Right lobe of liver (tissue), 6 donors: ENCODE measurements at places on chromosomes 13 and 19.

- H3K27ac ChIP-seq = peak overlapping the region; percentile 64
- no peaks in the 10 kb centered on the region for H3K4me1 ChIP-seq
- no peaks in the 10 kb centered on the region for H3K36me3 ChIP-seq
- no peaks in the 10 kb centered on the region for H3K27me3 ChIP-seq
- DNase-seq = no peak
- no peak overlapping the region for H3K4me3 ChIP-seq
Observed at GRCh38 chr13:48493066-48493765, 39.7 kb downstream of the RCBTB2 start.

DNA sequence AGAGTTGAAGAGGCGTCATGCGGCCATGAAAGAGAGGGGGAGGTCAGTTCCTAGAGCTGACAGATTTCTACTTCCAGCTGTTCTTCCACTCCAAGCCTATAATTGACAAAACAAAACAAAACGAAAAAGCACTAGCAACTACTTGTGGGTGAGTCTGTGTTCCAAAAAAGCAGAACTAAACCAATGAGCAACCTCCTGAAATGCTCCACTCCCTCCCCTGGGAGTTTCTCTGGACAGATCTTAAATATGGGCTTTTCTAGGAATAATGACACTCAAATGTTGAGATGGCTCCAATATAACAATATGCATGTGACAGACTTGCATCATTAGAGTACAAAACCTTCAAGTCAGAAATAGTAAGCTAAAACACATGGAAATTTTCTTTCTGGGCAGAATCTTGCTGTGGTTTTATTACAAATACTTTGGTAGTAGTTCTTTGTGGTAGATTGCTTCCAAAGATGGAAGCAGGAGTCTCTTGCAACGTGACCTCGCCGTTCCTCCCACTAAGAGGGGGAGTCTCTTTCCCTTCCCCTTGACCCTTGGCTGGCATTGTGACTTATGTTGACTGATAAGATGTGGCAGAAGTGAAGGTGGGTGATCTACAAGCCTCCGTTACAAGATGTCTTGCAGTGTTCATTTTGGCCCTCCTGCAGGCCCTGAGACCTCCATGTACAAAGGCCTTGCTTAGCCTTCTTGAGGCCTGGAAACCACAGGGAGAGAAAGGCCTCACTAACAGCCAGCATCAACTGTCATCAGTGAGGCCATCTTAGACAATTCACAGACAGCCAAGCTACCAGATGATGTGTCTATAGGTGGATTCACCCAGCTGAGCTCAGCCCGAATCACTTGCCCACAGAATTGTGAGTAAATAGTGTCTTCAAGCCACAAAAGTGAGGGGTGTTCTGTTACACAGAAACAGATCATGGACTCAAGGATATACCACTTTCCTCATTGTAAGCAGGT lies 173.1 kb upstream of the RFC3 start:
- peaks cover 31% of the 10 kb centered on the region for H3K4me1 ChIP-seq
- H3K27ac ChIP-seq = no peak overlapping the region
- no peak for DNase-seq
- no peaks in the 10 kb centered on the region for H3K27me3 ChIP-seq
- H3K4me3 ChIP-seq = no peak overlapping the region

DNA sequence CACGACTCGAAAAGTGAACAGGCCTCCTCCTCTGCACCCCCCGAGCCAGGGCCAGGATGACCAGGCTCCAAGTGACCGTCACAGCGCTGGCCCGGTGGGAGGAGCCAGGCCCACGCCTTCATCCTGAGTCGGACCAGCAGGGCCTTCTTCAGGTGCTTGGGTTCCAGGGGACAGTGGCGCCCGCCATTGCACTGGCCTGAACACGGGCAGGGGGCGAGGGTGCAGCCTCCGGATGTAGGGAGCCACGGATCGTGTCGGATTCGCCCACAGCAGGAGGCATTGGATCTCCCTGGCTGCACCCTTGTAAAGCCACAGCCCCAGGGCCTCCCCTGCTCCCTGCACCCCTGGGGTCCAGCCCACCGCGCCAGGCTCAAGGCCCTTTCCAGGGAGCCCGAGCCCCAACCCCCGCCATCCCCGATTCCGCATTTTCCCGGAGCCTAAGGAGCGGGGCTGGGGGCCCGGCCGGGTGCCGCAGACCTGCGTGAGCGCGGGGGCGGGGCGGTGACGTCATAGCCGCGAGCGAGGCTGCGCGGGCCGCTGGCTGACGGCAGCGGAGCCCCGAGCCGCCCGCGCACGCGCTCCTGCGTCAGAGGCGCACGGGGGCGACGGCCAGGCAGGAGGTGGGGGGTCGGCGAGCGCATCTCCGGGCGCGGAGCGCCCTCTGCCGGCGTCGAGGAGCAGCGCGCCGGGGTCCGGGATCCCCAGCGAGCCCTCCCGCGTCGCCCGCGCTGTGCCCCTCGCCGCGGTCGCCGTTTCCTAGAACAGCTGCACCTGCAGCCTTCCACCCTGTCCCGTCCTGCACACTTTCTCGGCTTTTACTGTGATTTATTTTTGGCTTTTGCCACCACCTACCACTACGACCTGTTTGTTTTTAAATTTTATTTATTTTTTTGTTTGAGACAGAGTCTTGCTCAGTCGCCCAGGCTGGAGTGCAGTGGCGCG lies 1.5 kb upstream of the ATP5F1D start:
- peak; percentile 85 for DNase-seq
- H3K4me3 ChIP-seq = peak overlapping the region; percentile 8
- H3K27me3 ChIP-seq = no peaks in the 10 kb centered on the region
- no peaks in the 10 kb centered on the region for H3K4me1 ChIP-seq
- no peaks in the 10 kb centered on the region for H3K36me3 ChIP-seq
- H3K27ac ChIP-seq = peak overlapping the region; percentile 44

GRCh38 chr19:45172611-45173208 lies 5.3 kb downstream of the TRAPPC6A start:
- H3K27me3 ChIP-seq = no peaks in the 10 kb centered on the region
- H3K4me1 ChIP-seq = peaks cover 7% of the 10 kb centered on the region
- H3K36me3 ChIP-seq = no peaks in the 10 kb centered on the region
- DNase-seq = no peak

GRCh38 chr19:38506723-38507550 lies 73.4 kb downstream of the RYR1 start:
- no peak overlapping the region for H3K4me3 ChIP-seq
- no peaks in the 10 kb centered on the region for H3K27me3 ChIP-seq
- H3K27ac ChIP-seq = no peak overlapping the region
- DNase-seq = peak; percentile 86
- no peaks in the 10 kb centered on the region for H3K36me3 ChIP-seq

DNA sequence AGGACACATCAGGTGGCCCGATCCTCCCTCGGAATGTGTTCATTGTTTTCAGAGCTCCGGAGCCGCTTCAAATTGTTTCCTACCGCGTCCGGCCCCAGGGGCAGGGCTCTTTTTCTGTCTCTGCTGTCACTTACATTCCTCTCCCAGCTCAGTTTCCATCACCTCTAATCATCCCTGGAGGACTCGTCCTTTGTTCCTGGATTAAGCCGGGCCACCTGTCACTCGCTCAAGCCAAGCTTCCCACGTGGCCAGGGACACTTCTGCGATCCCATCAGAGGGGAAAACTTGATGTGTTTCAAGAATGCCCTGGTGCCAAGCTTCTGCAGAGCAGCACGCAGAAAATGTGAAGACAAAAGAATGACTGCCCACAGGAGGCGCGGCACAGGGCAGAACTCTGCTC lies 13.5 kb downstream of the IL17D start:
- H3K4me1 ChIP-seq = peaks cover 5% of the 10 kb centered on the region
- no peak overlapping the region for H3K4me3 ChIP-seq
- DNase-seq = no peak
- H3K36me3 ChIP-seq = no peaks in the 10 kb centered on the region
